ENCODE measurements at places on chromosomes 16 and 17. TPM values are rescaled to one million over a fixed set of nuclear protein-coding genes. Genes with fewer than 3 reads are reported as not detected.

DNA sequence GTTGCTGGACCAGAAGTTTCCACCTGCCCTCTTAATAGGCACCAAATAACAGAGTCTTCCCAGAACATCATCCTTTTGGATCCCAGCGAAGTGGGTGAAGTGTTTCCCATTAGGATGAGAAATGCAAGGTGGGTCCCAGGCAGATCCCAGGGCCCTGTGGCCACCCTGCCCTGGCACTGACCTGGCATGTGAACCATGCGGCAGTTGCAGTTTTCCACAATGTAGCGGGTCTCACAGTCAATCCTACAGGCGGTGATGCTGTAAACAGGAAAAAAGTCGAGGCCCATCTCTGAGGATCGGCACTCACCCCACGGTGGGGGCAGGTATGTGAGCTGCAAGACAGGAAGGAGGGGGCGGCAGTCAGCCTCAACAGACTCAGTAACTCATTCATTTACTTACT is 36.4 kb downstream of the SPACA3 start:
- DNase-seq, result no peak

DNA sequence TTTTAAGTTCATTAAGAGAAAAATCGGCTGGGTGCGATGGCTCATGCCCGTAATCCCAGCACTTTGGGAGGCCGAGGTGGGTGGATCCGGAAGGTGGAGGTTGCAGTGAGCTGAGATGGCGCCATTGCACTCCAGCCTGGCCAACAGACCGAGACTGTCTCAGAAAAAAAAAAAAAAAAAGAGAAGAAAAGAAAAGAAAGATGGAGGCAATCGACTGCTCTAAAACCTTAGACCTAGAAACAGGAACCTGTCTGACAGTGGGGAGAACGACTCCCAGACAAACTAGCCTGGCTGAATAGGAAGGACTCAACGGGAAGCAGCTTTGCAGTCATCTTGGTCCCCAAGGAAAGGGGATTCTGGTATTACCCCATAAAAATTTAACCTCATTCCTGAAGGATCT is 13.7 kb downstream of the MRC2 start:
- DNase-seq, result no peak

TLCD3B gene
- 41.5 TPM for total RNA-seq

CSH2 gene
- not detected for total RNA-seq

GRCh38 chr16:87956365-87957231 is 5.4 kb downstream of the BANP start:
- no peak for DNase-seq

CCL5 gene
- total RNA-seq, result not detected

DNA sequence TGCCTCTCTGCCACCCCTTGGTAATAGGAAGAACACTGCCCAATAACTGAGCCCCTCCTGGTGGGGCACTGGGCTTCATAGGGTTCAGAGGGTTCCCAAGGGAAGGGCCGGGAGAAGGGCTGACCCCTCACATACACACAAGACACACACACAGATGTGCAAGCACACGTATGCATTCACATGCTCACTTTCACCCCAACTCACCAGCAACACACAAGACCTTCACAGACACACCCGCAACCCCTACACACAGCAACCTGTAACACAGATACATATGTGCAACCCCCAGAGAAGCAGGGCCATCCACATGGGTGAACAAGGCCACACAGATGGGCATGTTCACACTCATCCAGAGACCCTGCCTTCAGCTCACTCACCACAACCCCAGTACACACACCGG is 225.1 kb downstream of the ZNF423 start:
- no peak for DNase-seq
